Activated CD8-positive, alpha-beta memory T cell treated with anti-CD3 and anti-CD28 coated beads, Interleukin-2, amount 50 U/mL, for 4 hours (primary cell): ENCODE measurements at places on chromosomes 16 and 17.

GRCh38 chr17:1286379-1287106 is 7.1 kb downstream of the TRARG1 start:
- DNase-seq: no peak

- no peak for DNase-seq
Measured at GRCh38 chr16:73058616-73059409, 10.9 kb upstream of the ZFHX3 start.

DNA sequence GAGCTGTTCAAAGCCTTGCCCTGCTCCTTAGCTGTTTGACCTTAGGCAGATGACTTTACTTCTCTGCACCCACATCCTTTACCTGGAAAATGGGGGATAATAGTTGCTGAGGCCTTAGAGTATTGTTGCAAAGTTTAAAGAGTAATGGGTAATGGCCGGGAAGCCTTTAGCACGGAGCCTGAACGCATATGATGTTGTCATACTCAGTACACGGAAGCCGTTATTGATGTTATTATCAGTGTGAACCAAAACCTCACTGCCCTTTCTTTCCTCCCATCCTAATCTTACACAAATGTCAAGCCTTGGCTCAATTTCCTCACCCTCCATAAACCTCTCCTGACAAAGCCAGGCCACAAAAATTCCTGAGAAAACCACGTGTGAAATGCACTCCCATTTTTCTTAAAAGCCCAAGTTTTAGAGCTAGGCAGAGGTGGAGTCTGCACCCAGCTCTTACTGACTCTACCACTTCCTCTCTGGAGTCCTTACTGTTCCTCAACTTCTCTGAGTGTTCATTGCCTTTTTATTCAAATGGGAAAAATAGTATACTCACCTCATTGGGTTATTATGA is 67.3 kb upstream of the CACNG3 start:
- DNase-seq: no peak

- no peak for DNase-seq
Measured at GRCh38 chr17:50570032-50570431, 9.5 kb downstream of the CACNA1G start.

DNA sequence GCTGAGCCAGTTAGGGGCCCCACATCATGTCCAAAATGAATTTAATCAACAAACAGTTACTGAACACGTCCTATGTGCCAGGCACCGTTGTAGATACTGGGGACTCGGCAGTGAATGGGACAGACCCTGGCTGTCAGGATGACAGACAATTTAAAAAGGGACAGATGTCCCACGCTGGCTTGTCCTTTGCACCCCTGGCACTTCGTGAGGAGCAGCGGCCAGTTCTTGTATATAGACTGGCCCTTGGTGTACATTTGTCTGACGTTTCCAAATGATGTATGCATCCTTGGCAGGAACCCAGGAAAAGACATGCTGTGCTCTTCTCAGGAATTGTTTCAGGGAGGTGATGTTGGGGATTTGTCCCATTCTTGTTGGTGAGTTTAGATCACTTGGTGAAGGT is 21.1 kb downstream of the IL4R start:
- no peak for DNase-seq

DNA sequence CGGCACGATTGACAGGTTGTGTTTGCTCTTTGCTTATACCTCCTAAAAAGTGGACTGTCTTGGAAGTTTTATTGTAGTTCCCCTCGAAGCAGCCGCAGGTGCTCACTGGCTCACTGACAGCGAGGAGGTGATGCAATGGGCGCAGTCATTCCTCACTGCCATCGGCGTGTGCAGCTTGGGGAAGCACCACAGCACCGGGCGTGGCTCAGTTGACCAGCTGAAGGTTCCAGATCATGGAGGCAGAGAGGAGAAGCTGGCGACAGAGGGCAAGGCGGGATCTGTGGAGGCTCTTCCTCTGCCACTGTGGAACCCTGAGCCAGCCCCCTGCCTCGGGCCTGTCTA is 72.1 kb upstream of the TNRC6C start:
- DNase-seq: no peak
